NCI-H1092 treated with DMSO at 0.1 percent for 48 hours (cell line): ENCODE measurements at places on chromosomes 4 and X.
A peak's percentile ranks its signal among the peaks of the same experiment; 100 is the strongest.

DNA sequence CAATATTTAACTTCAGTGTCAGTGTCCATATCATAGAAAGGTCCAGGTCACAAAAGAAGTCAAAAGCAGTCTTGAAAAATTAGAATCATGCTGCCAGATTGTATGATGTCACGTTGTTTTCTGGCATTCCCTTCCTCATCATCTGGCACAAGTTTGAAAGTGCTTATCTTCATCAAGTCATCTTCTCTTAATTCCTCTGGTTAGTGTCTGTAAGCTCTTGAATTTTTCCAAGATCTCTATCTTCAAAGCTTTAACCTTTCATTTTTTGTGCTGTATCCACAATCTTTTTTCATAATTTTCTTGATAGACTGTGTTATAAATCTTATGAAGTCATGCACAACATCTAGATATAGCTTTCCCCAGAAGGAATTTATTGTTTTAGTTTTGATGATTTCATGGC lies 682.7 kb upstream of the AADAT start:
- DNase-seq = no peak

DNA sequence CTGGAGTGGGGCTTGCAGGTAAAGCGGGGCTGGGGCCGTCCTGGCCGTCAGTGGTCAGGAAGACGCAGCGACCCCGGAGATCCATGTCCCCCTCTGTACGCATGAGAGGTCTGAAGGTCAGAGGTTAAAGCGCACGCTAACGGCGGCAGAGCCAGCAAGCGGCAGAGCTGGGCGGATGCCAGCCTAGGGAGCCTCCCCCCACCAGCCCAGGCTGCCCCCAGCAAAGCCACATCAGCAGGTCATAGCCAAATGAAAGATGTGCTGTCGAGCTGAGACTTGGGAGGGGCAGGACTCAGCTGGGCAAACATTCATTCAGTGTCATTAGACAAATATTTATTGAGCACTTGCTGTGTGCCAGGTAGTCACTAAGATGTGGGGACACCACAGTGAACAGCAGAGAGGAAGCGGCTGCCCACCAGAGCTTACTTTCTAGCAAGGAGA lies 593 bp upstream of the JAKMIP1 start:
- peak; percentile 54 for DNase-seq

DNA sequence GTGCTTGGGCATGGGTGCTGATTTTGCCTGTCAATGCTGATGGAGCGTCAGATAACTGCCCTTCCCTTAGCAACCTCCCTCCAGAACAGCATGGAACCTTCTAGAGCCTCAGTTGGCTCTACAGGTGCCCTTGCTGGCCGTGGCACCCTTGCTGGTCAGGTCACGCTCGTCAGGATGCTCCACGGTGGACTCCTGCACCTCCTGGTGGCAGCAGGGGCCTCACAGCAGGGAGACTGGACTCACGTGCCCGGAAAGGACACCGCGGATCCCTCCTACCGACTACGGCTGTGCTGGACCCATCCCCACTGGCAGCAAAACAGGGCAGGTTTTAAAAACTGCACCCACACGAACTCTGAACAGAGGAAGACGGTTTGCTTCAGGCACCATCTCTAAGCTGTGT lies 82.1 kb upstream of the AFAP1 start:
- no peak for DNase-seq

GRCh38 chrX:43870758-43871419 lies 11.4 kb downstream of the MAOB start:
- no peak for DNase-seq

- DNase-seq = no peak
These were observed 55.4 kb downstream of the C4orf51 start for GRCh38 chr4:145735347-145735675.

- DNase-seq = no peak
These were observed 52.6 kb upstream of the BBS12 start for GRCh38 chr4:122679946-122680345.

DNA sequence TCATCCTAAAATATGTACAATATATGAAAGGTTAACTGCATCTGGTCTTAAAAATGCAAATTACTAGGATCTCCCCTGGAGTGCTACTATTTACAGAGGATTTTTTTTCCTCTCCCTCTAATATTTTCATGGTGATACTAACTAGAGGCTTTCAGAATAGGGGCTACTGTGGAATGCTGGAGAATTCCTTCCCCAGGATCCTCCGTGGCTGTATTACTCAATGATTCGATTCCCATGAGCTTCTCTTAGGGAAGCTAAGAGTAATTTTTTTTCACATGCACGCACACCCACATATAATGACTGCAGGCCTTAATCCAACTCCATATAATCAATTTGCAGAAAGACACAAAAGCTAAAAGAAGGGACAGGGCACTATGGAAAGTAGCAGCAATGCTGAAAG lies 184.7 kb downstream of the ARHGAP6 start:
- DNase-seq = no peak

DNA sequence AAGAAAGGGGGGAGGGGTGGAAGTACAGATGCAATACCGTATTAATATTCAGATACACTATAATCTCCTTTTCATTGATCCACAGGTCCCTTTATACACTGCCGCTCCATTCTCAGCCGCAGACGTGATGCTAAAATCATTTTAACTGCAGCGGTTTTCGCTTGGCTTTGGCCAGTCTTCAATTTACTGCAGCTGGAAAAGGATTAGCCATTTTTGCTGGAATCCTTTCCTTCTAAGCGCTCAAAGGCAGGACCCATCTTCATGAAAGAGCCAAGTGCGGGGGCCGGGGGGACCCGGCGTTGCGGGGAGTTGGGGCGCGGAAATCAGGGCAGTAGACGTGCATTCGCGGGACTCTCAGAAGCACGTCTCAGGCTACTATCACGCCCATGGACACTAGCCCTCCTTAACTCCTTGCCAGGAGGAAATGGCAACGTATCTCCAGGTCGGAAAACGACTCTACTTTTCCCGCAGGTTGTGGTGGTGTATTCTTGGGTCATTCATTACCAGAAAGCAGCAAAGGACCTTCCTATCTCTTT lies 1.7 kb upstream of the PCDH10 start:
- no peak for DNase-seq

GRCh38 chr4:10587697-10588096 lies 96.9 kb downstream of the CLNK start:
- no peak for DNase-seq

DNA sequence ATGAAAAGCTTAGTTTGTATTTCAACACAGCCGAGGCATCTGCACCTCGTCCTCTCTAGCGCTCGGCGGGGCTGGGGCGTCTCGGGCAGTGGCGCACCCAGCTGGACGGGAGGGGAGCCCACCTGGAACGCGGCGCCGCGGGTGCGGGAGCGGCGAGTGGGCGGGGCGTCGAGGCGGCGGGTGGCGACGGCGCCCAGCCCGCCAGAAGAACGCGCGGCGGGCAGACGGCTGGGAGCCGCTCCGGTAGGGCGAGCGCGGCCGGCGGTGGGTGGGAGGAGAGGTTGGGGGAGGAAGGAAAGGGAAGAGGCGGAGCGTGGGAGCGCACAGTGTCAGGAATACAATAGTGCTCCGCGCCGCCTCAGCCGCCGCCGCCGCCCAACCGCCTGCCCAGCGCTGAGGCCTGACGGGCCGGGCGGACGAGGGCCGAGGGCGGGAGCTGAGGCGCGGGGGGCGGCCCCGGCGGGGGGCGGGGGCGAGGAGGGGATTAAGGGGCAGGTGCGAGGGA lies at the start of gene JADE3:
JADE3 (plus strand) TSS at position 324 of the 505 bp plus-strand sequence. CDS start 72,474 bp downstream, outside the sequence.
- peak; percentile 90 for DNase-seq

DNA sequence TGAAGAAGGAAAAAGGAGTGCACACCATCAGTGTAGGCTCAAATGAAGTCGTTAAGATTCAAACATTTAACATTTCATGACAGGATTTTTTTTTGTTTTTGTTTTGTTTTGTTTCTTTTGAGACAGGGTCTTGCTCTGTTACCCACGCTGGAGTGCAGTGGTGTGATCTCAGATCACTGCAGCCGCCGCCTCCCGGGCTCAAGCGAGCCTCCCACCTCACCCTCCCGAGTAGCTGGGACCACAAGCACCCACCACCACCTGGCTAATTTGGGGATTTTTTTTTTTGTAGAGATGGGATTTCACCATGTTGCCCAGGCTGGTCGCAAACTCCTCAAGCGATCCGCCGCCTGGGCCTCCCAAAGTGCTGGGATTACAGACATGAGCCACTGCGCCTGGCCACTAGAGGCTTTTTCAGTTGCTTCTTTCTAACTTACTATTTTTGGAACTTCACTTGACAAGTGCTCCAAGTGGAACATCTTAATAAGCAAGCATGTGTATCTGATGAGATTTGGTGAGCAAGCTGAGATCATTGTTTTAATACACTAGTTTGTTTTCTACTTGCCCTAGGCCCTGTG lies 78.9 kb upstream of the CNKSR2 start:
- no peak for DNase-seq

- no peak for DNase-seq
These were observed 488.3 kb downstream of the CFAP47 start for GRCh38 chrX:36407836-36408235.

- no peak for DNase-seq
These were observed 37.1 kb upstream of the XPNPEP2 start for GRCh38 chrX:129701624-129702069.

DNA sequence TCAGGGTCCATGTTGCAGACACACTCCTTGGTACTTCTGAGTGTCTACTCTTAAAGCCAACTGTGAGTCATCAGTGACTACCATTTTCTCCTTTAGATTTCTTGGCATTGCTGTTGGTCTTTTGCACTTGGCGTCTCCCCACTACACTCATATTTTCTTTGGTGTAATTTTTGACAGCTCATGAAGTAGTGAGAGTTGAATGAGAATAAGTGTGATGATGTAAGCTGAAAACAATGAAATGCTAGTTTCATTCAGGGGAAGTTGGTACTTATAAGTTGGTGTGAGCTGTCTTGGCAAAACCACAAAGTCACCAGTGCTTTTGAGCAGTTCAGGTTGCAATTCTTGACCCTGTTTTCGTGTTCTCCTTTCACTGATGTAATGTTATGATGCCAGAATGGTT lies 142.9 kb upstream of the ARX start:
- no peak for DNase-seq

- DNase-seq = no peak
These were observed 42.9 kb downstream of the SCD5 start for GRCh38 chr4:82755650-82756049.

DNA sequence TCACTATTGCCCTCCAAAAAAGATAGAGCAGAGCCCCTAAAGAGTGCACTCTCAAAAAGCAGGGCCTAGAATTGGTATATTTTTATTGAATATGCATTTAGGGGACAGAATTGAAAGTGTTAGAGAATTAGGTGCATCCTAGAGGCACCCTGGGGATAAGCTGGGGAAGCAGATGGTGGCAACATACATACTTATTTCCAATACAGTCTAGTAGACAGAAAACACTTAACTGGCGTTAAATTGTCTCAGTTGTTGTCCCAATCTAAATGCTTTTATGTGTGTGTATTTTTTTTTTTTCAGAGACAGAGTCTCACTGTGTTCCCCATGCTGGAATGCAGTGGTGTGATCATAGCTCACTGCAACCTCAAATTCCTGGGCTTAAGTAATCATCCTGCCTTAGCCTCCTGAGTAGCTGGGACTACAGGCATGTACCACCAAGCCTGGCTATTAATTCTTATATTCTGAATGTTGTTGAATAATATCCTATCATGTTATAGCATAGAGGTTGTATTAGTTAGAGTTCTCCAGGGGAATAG lies 481.8 kb downstream of the GRXCR1 start:
- no peak for DNase-seq

DNA sequence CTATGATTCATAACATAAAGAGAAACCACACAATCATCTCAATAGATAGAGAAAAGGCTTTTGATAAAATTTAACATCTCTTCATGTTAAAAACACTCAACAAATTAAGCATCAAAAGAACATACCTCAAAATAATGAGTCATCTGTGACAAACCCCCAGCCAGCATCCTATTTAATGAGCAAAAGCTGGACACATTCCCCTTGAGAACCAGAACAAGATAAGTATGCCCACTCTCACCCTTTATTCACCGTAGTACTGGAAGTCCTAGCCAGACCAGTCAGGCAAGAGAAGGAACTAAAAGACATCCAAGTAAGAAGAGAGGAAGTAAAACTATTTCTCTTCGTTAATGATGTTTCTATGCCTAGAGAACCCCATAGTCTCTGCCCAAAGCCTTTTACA lies 507.2 kb downstream of the PABPC4L start:
- DNase-seq = no peak

GRCh38 chr4:48073567-48074103 lies 57.1 kb downstream of the NIPAL1 start:
- no peak for DNase-seq

- DNase-seq = peak; percentile 43
These were observed 94.3 kb downstream of the GPRIN3 start for GRCh38 chr4:89213382-89213701.

GRCh38 chrX:70262952-70263567 lies 3.1 kb upstream of the P2RY4 start:
- DNase-seq = peak; percentile 22

DNA sequence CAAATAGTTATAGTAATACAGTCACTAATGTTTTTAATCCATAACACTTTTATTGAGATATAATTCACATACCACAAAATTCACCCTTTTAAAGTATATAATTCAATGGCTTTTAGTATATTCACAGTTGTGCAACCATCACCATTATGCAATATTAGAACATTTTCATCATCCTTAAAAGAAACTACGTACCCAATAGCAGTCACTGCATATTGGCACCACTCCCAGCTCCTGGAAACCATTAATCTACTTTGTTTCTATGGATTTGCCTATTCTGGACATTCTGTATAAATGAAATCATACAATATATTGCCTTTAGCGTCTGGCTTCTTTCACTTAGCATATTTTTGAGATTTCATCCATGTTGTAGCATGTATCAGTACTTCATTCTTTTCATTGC lies 99.3 kb downstream of the AMMECR1 start:
- no peak for DNase-seq

- DNase-seq = no peak
These were observed 1.5 kb upstream of the TMA16 start for GRCh38 chr4:163492951-163493504.

- DNase-seq = no peak
These were observed 25.4 kb downstream of the SEC31A start for GRCh38 chr4:82865592-82865991.

GRCh38 chr4:124970011-124970410 lies 257.5 kb upstream of the ANKRD50 start:
- no peak for DNase-seq

DNA sequence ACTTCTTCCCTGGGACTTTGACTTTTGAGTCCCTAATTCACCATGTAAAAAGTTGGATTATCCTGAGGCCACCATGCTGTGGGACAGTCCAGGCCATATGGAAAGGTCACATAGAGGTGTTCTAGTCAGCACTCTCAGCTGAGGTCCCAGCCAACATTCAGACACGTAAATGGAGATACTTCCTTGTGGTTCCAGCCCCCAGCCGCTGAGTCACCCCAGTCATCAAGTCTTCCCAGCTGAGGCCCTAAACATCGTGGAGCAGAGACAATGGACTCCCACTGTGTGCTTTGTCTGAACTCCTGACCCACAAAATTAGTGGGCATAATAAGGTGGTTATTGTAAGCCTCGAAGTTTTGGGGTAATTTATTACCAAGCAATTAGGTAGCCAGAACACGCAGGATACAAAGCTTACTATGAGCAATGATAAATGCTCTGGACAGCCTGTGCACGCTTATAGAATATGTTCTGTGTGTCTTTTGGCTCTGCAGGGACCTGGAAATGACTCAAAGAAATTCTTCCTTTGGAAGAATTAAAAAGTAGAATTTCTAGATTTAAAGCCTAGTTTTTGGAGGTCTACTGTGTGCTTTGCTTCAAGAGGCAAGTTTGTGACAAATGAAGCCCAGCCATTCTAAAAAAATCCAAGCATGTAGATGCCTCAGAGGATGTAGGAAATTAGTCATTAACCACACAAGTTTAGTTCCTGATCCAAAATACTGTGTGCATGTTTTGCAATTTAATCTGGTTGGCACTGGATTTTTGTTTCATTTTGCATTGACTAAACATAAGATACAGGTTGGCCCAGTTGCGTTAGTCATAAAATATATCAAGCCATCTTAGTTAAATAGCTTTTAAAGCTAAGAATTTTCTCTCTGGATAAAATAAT lies 33.2 kb upstream of the SLC9A7 start:
- no peak for DNase-seq
